ENCODE measurements at places on chromosomes 3 and 15.
A peak's percentile ranks its signal among the peaks of the same experiment; 100 is the strongest.

- no peak for DNase-seq
Observed at GRCh38 chr15:47466357-47466756, 250.9 kb upstream of the SEMA6D start.

DNA sequence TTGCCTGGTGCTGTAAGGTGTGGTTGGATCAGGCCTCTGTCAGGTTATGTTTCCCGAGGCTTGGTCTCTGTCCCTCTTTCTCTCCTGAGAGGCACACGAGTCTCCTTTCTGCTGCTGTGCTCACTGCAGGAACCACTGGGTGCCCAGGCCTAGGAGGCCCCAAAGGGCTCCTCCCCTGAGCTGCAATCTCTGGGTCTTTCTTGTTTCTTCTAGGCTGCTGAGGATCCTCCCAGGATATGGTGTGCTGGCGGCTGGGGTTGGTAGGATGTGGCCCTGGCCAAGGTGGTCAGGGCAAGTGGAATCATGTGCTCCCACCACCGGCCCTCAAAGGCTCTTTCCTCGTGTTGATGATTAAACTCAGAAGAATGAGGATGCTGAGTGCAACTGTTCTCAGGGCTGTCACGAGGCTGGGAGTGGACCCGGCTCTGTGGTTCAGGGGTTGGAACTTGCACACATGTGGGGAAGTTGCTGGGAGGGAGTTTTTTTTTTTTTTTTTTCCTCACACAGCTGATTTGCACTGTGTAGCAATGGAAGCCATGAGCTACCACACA, 43.6 kb upstream of the CTSH start:
- DNase-seq, result no peak

DNA sequence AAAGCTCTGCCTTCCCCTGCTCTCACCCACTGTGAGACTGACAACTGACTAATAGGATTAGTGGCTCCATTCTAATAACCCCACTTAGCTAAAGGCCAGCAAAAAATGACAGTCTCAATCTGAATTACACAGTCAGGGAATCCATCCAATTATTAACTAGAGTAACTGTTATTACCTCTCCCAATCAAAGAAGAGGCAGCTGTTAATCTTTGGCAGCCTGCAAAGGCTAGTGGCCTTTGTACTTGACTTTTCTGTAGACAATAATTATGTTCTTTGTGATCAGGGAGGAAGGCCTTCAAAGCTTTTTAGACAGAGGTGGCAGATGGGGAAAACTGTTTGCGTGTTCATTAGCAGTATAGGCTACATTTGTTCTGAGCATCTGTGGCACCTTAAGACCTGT, 177.7 kb downstream of the ISL2 start:
- no peak for DNase-seq

DNA sequence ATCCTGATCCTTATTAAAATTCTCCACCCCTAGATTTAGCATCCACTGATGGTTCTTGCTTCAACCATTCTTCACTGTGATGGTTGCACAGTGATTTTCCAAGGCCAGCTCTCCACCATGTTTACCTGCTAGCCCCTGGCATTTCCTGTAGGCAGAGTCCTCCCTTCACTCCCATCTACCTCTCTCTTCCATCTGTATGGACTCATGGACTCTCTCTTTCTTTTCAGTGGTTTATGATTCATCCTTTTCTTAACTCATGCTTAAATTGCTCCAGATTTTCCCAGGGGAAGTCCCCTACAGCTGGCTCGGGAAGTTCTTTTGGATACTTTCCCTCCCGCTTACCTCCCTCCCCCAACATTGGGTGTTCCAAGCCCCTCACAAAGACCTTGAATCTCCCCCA, 18.7 kb downstream of the TGM4 start:
- DNase-seq, result no peak

DNA sequence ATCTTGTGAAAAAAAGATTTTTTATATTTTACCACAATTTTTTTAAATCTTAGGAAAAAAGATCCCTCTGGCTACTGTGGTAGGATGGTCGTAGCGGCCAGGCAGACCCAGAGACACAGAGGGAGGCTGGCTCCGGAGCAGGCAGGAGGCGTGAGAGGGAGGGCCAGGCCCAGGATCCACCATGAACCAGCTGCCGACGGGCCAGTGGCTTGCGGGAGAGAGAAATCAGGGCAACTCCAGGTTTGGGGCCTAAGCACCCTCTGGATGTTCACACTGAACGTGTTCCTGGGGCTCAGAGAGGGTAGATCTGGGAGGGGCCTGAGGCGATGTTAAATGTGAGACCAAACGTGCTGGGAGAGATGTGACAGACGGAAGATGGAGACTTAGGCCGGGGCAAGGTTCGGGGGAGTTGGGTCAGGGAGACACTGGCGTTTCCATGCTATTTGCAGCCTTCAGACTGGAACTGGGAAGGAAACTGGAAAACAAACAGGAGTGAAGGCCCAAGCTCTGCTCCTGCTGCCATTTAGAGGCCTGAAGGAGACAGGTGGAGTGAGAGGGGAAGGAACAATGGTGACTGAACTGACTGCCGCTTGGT, 1.6 kb upstream of the VILL start:
- DNase-seq, result no peak

GRCh38 chr3:2823031-2823430, 287.1 kb downstream of the IL5RA start:
- DNase-seq, result no peak

GRCh38 chr3:121660356-121661171, at the start of gene HCLS1:
Gene HCLS1, minus strand, starts transcription at chr3:121660903. Its CDS starts 2,556 bp downstream, at chr3:121658347.
- DNase-seq, result peak; percentile 59

- DNase-seq, result no peak
Observed at GRCh38 chr3:11371747-11372146, 99.5 kb downstream of the ATG7 start.

DNA sequence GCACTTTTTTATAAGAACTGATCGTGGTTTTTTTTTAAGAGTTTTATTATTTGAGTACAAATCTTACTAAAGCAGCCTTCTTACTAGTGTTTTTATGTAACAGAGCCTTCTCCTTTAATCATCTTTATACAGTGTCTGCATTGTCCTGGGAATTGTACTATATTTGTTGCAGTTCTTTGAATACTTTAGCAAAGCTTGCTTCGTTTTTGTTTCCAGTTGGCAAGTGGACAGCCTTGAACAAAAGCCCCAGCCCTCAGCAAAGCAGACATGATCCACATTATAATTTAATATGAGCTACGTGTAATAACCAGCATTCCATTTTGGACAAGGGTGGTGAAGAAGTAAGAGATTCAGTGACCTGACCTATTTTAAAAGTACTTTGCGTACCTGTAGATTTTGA, 112.2 kb upstream of the FLNB start:
- no peak for DNase-seq

All from effector memory CD8-positive, alpha-beta T cell (primary cell).